ENCODE measurements at places on chromosomes 3 and 15. TPM values are rescaled to one million over a fixed set of nuclear protein-coding genes. Genes with fewer than 3 reads are reported as not detected.

PRR20G gene
- total RNA-seq: not detected

TMEM39A gene
- 8.7 TPM for total RNA-seq

PCBP4 gene
- total RNA-seq: 118 TPM

HAPLN3 gene
- 5.8 TPM for total RNA-seq

RTP4 gene
- total RNA-seq: 0.23 TPM

EBLN2 gene
- 0.54 TPM for total RNA-seq

CEMIP gene
- total RNA-seq: 0.66 TPM

C3orf49 gene
- total RNA-seq: not detected

Data from psoas muscle (tissue), 8 donors.